ENCODE measurements at places on chromosomes 2 and 18.
A peak's percentile ranks its signal among the peaks of the same experiment; 100 is the strongest.

DNA sequence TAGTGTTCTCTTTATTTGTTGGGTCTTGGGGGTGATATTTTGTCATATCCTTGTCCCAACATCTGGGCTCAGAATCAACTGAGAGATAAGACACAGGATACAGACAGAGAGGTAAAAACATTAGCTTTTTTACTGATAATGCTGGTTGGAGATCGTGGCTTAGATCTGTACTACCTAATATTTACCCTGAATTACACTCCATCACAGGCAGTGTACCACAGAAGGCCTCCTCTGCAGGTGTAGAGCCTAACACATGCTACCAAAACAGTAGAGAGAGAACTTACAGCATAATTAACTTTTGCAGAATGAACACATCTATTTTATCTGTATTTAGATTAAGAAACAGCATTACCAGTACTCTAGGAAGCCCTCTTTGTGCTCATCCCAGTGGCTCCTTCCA lies 6.8 kb downstream of the AGPS start:
- no peak for ATAC-seq

GRCh38 chr2:15367205-15367604 lies 193.9 kb downstream of the NBAS start:
- ATAC-seq: no peak

DNA sequence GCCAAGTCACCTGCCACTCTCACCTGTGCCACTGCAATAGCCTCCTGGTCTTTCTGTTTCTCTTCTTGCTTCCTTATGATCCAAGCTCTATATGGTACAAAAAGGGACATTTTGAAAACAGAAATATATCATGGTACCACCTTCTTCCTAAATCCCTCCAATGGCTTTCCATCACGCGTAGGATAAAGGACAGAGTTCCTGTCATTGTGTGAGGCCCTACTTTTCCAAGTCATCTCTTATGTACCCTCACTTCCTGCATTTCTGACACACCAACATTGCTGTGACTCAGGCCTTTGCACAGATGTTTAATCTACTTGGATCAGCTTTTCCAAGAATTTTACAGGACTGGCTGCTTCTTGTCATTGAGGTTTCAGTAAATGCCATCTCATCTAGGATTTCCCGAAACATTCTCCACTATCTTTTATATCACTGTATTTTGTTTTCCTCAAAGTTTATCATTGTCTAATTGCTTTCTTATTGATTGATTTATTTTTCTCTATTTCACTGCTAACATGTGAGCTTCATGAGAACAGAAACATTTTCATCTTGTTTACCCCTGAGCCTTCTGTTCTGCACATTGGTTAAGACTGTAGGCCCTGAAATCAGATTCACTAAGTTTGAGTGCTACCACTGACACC lies 426.1 kb upstream of the FANCL start:
- ATAC-seq: no peak

- ATAC-seq: no peak
Observed at GRCh38 chr2:235486729-235487128, 7.1 kb upstream of the AGAP1 start.

- peak; percentile 68 for ATAC-seq
Observed at GRCh38 chr2:190407662-190408537, at the start of gene MFSD6. TSS of gene MFSD6 (plus strand) at chr2:190408355. CDS start at chr2:190436030, 27,675 bp downstream.

GRCh38 chr2:31383471-31384153 lies 30.9 kb downstream of the XDH start:
- ATAC-seq: peak; percentile 40

GRCh38 chr2:204863336-204863735 lies 318.1 kb downstream of the PARD3B start:
- ATAC-seq: no peak

DNA sequence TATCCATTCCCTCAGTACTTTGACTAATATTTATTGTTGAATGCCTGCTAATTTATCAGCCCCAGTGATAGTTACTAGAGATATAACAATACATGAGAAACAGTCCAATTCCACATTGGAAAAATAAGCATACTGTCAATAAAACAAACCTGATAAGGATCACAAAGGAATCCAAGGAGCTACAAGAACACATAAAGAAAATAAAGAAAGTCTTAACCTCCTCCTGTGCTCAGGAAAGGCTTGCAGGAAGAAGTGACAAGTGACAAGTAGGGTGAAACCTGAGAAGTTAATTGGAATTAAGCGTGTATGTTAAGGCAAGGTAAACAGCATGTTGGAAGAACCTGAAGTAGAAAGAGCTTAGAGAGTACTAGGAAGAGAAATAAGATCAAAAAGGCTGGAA lies 20.3 kb upstream of the ASNSD1 start:
- ATAC-seq: no peak

Data from activated T-helper 17 cell treated with anti-CD3 and anti-CD28 coated beads, Interleukin-2, amount 50 U/mL, for 72 hours (primary cell).